ENCODE measurements at places on chromosomes 12 and 14. TPM values are rescaled to one million over a fixed set of nuclear protein-coding genes. Genes with fewer than 3 reads are reported as not detected.
A peak's percentile ranks its signal among the peaks of the same experiment; 100 is the strongest.

- no peak for DNase-seq
Measured at GRCh38 chr14:24990773-24991172, 59.2 kb downstream of the STXBP6 start.

GRCh38 chr14:57492859-57493258 lies 798 bp downstream of the CCDC198 start:
- DNase-seq: no peak

DNA sequence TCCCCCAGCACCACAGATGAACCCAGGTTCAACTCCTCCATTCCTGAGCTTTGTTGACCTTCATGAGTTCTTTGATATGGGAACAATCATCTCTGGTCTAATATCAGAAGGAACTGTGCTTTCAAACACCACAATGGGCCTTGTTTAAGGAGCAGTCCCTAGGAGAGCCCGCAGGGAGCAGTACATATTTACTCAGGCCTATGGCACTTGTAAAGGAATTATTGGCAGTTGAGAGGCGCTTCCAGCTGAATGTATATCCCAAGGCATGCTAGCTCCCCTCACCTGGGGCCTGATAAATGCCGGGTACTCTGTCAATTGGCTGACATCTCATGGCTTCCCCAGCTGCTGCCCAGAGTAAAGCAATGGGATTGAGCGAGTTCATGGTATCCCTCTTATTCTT lies 76.2 kb downstream of the ZFP36L1 start:
- no peak for DNase-seq

DNA sequence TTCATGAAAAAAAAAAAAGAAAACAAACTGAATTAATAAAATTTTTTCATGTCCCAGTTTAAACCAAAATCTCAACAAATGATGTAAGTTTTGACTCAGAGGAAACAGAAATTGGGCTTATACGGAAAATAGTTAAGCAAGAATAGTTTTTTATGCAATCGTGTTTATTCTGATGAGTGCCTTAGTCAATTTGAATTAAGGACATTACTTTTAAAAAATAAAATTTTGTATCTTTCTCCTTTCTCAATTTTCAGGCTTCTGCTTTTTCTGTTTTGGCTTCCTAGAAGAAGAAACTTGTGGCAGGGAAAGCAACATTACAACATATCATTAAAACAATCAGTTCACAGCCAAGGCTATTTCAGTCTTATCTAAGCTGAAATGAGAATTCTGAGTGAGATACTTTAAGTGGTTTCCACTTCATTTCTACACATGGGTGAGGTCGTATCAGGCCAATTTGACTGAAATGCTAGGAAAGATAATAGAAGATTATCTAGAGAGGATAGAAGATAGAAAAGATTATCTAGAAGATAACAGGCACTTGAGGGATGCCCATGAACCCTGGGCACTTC lies 52.4 kb downstream of the BCL2L14 start:
- DNase-seq: no peak

GRCh38 chr12:16613199-16613598 lies 7.2 kb upstream of the LMO3 start:
- DNase-seq: no peak

GRCh38 chr12:63809566-63809965 lies 29.9 kb downstream of the RXYLT1 start:
- DNase-seq: no peak

DNA sequence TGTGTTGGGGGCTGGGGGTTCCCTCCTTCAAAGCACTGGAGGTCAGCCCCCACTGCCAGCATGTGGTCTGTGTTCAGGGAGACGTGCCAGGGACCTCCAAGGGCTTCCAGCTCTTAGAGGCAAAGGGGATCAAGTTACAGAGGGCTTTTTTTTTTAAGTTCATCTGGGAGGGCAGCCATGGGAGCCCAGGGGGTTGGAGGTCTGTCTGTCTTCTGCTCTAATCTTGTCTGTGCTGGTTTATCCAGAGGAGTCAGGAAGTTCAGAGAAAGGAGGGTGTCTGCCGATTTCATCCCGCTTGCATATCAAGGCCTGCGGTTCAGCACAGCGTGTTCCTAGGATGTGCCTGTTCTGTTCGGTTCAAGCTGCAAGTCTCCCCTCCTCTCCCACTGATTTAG lies 72.2 kb downstream of the TMEM132C start:
- DNase-seq: no peak

DNA sequence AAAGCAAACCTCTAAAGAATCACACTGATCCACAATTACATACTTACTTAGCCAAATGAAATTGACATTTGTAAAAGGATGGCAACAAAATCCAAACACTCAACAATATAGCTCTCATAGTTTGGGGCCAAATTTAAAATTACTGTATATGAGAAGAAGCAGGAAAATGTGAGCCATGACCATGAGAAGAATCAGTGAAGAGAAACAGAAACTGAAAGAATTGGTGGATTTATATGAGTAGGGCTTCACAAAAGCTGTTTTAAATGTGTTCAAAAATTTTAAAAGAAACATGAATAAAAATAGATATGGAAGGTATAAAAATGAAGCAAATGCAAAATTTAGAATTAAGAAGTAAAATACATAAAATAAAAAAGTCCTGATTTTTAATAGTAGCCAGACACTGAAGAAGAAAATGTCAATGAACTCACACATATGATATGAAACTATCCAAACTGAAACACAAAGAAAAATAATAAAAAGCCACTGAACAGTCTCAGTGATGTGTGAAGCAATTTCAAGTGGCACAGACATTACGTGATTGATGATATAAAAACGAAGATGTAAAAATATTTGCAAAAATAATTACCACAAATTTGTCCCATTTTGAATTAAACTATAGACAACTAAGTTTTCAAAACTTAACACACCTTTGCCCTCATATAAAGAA lies 87.9 kb upstream of the MDGA2 start:
- no peak for DNase-seq

- no peak for DNase-seq
Measured at GRCh38 chr12:1246637-1247036, 255.6 kb downstream of the ERC1 start.

DNA sequence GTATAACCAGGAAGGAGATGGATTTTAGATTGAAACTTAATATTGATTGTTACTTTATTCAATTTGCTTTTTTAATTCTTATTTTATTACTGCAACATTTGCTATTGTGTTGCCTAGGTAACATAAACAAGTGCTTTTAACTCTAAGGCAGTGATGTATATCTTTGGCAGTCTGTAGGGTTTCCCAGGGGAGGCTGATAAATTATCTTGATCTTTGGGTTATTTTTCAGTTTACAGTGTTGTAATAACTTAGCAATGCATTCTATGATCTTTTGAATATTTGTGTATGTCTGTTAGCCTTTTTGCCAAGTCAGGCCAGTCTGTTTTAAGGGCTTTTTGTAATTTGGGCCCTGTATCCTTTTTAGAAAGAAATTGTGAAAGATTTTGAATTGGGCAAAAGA lies 7.8 kb upstream of the DTD2 start:
- no peak for DNase-seq

GRCh38 chr14:21535545-21536417 lies 9.6 kb upstream of the SALL2 start:
- no peak for DNase-seq

GRCh38 chr12:113097716-113098440 lies 37.7 kb downstream of the RASAL1 start:
- DNase-seq: no peak

DNA sequence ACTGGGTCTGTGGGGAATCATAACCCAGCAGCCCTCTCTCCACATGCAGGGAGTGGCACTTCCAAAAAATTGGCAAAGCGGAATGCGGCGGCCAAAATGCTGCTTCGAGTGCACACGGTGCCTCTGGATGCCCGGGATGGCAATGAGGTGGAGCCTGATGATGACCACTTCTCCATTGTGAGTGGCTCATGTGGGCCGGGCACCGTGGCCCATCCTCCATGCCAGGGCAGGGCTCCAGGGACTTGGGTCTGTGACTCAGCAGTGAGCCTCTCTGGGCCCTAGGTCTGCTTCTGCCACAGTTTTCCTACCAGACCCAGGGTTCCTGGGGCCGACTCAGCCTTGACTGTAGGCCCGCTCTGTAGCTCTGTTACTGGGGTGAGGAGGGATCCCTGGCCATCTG lies 2.2 kb downstream of the NPFF start:
- DNase-seq: no peak

DNA sequence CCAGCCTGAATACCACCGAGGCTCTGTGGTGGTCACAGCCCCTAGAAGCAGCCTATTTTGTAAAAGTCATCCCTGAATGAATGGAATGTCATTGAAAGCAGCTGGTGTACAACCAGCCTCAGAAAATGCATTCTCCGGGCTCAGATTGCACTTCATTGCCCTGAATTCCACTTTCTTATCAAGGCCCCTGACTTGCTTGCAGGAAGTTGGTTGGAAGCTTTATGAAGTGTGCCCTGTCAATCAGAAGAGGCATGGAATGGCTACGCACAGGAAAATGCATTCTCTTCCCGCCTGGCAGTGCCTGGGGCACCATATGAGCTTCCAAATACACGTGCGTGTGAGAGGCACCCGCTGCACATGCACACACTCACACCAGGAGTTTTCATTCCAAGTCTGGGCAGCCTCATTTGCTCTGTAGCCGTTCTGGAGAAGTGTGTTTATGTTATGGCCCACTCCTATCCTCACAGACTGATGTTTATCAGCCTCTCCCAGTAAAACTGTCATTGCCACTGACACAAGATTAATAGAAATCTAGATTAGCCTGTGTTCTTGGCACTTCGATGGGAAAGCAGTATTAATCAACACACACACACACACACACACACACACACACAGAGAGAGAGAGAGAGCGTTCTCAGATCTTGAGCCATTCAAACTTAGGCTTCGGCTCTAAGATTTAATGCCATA lies 63.9 kb downstream of the NUAK1 start:
- DNase-seq: no peak

GRCh38 chr14:20681348-20682126 lies 2.8 kb upstream of the RNASE4 start:
- DNase-seq: peak; percentile 84

DNA sequence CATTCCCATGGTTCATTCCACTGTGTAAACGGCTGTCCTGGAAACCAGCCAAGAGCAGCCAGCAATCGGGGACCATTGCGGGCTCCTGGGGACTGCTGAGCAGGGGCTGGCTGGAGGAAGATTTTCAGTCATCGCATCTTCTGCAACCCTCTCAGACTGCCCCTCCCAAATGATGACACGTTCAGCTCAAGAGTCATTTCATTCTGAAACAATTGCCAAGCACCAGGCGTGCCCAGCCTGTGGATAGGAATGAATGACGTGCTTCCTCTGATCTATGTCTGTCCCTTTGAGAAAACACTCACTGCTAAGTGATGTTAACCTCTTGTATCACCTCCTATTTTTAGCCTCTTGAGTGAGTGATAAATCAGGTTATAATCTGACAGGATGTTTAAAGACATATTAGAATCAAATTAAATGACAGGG lies 62.0 kb downstream of the NDUFA12 start:
- DNase-seq: no peak

- DNase-seq: no peak
Measured at GRCh38 chr12:131194166-131194565, 240.5 kb downstream of the ADGRD1 start.

- no peak for DNase-seq
Measured at GRCh38 chr12:15050659-15051058, 77.8 kb downstream of the PDE6H start.

GRCh38 chr12:42129595-42130204 lies 15.0 kb downstream of the GXYLT1 start:
- peak; percentile 46 for DNase-seq

GRCh38 chr12:29273178-29273843 lies 107.7 kb downstream of the ERGIC2 start:
- DNase-seq: no peak

The RNASE7 gene
- not detected for total RNA-seq

The KRT6C gene
- not detected for total RNA-seq

The NKX2-1 gene
- total RNA-seq: not detected

The TEX52 gene
- total RNA-seq: not detected

The TTC9 gene
- 16.9 TPM for total RNA-seq

The FKBP11 gene
- total RNA-seq: 16.0 TPM

The MYF6 gene
- total RNA-seq: 0.31 TPM

The PPP2R5C gene
- 71.5 TPM for total RNA-seq

The TMEM253 gene
- total RNA-seq: 0.90 TPM

The SELPLG gene
- total RNA-seq: 1.6 TPM

The IRF2BPL gene
- 8.6 TPM for total RNA-seq

The A2M gene
- total RNA-seq: 1.4 TPM

The PRH2 gene
- total RNA-seq: not detected

The ESPL1 gene
- total RNA-seq: 11.8 TPM

The TC2N gene
- total RNA-seq: 1.4 TPM

All from endothelial cell (in vitro differentiated cells).